ENCODE measurements at places on chromosomes 2 and 18. TPM values are rescaled to one million over a fixed set of nuclear protein-coding genes. Genes with fewer than 3 reads are reported as not detected.

DNA sequence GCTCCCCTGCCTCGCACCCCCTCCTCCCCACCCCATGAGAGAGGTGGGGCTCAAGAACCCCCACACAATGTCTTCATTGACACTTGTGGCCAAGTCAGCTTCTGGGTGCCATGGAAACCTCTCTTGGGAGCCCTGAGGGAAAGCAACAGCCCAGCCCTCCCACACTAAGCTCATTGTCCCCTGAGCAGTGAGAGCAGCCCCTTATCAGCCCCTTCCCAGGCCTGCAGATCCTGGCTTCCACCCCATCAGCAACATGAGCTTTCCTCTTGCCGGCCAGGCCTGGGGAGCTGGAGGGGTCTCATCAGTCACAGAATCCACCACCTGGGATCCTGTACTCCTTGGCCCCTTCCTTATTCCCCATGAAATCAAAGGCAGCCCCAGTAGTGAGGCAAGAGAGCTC is 107.8 kb upstream of the ST3GAL5 start:
- DNase-seq = no peak

DNA sequence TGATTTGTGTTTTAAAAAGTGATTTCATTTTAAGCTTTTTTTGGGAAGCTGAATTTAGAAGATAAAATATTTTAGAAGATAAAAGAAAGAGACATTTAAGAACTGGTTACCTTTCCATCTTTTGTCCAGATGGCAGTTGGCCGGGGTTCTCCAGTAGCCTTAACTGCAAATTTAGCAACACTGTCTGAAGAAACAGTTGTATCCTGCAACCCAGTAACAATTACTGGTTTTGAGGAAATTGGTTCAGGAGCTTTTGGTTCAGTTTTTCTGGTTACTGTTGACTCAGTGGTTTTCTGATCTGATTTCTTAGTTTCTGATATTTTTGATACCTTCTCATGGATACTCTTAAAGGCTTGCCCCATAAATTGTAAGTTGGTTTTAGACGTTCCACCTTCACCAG is 49.9 kb downstream of the PLEKHA3 start:
- no peak for DNase-seq

DNA sequence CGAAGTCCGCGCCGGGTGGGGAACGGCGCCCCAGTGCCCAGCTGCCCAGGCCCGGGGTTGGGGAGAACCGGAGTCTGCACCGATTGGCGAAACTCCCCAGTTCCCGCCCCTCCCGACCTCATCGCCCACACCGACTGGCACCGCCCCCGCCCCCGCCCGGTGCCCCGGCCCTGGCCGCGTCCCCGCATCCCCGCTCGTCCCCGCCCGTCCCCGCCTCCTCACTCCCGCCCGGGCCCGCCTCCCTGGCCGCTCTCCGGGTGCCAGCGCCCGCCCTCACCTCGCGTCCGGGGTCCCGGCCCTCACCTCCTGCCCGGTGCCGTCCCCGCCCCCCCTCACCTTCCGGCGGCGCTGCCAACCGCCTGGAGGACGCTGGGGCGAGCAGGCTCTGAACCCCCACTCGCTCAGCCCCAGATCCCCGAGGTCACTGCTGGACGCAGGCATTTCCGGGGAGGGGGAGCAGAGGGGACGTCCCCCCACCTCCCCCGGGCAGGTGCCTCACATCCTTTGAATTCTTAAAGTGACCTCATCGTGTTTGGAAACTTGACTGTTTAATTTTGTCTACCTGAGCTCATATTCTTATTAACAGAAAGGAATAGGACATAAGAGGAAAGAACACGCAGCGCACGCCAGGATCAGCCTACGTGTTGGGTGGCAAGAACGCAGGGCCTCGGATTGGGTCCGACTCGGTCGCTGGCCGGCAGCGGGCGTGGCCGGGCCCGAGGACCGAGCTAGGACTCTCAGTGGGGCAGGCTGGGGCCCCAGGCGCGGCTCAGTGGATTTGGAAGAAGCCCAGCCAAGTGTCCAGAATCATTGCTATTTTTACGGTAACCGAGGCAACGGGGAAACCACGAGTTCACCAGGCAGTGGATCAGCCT is at the start of gene FAM110C:
Gene FAM110C, minus strand, starts transcription at position 35 of the 875 bp plus-strand sequence. CDS start 120 bp downstream, outside the sequence.
- DNase-seq = peak; percentile 38

DNA sequence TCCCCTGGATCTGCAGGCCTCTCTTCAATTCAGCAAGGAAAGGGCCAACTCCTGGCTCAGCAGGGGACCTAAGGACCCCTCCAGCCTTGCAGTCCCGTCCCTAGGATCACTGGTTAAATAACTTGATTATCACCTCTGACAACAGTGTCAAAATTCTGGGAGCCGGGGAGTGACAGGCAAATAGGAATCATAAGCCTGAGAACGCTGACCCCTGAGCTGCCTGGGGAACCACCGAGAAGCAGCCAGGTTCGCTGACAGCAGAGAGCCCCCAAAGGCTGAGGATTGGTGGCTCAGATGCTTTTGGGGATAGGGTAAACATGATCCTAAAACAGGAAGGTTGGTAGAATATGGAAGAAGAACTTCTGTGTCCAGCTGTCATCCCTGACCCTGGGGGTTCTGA is 17.5 kb upstream of the TNS1 start:
- DNase-seq = peak; percentile 11

DNA sequence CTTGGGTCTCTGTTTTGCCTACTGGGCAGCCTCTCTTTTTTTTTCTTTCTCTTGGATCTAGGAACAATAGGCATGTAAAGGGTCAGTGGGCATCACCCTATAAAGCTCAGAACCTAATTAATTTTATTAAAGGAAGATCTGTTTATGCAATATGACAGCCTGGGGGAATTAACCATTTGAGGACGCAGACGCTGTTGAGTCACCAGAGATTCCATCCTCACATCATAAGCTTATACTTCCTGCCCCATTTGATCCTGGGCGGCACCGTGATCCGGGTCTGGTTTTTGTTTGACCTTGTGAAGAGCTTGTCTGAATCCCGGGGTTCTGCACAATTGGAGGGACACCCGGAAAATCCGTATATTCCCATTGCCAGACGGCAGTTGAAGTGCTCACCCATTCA is 16.8 kb upstream of the BCL11A start:
- DNase-seq = no peak

DNA sequence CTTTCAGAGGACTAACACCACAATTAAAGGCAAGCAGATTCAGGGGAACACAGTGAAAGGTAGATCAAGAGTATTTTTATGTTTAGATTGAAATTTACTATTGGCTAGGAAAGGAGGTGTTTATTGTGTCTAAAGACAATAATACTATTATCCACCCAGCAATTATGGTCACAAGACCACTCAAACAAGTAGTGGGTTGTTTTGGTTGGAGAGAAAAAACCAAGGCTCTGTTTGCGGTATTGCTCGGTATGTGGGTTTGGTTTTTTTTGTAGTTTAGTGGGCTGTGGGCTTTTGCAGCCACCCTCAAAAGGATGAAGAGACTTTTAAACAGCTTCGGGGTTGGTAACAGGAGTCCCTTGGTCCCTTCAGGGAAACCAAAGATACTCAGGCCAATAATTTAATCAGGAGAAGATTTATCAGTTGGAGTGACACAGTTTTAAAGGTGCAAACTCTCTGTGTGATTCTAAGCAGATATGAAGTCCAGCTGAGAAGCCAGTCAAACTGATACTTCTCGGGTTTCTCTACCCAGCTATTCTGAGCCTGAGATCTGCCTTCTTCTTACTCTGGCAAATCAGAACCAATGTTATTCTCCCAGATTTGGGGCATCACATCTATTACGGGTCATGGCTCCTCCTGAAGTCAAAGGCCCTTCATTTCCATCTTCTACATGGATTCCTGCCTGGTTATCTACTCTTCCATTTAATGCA is 55.3 kb downstream of the DCC start:
- no peak for DNase-seq

GRCh38 chr18:32259553-32259952 is 69.7 kb downstream of the MEP1B start:
- DNase-seq = no peak

DNA sequence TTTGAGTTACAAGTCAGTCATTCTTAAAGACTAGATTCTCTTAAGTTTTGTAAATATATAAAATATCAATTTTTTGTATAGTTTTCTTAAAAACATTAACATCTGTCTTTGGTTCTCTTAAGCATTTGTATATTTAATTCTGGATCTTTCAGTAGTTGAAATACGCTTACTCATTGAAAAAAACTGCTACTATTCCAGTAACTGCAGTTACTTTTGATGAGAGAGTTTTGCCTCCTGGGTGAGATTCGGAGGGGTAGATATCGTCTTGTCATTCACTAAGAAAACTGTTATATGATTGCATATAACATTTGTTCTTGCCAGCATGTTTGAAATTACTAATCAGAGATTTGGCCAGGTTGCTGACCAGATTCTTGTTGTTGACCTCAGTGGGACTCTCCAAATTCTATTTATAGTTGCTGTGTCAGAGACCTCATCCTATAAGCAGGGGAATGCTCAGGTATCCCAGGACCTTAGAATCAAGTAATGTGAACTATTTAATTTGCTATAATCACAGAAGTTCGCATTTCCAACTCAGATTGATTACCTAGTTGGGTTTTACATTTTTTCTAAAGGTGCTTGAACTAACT is 7.9 kb downstream of the AGPS start:
- DNase-seq = no peak

DNA sequence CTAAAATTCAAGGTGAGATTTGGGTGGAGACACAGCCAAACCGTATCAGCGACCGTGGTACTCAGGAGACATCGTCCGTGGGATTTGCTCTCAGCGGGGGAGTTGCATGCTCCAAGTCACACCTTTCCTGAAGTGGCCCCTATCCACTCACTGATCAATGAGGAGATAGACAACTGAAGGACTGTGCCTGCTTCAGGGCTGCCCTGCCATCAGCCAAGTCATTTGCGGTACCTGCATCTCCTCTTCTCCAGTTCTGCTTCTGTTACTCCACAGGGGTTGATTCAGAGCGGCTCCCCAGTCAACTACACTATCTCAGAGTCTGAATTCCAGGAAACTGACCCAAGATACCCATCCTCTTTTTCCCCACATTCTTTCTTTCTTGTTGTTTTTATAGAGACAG is 184.1 kb downstream of the MREG start:
- DNase-seq = no peak

DNA sequence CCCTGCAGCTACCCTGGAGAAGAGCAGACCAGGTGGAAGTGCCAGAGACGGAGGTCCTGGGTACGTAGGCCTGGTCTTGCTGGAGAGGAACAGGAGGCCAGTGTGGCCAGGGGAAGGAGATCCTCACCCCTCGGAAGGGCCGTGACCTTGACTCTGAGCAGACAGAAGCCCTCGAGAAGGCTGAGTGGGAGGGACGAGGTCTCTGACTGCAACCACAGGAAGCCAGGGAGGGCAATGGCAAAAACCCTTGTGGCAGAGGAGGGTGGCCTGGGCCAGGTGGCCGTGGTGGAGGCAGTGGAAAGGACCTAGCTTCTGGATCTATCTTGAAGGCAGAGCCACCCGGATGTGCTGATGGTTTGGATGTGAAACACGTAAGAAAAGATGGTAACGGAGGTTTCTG is 28.1 kb downstream of the THAP4 start:
- no peak for DNase-seq

DNA sequence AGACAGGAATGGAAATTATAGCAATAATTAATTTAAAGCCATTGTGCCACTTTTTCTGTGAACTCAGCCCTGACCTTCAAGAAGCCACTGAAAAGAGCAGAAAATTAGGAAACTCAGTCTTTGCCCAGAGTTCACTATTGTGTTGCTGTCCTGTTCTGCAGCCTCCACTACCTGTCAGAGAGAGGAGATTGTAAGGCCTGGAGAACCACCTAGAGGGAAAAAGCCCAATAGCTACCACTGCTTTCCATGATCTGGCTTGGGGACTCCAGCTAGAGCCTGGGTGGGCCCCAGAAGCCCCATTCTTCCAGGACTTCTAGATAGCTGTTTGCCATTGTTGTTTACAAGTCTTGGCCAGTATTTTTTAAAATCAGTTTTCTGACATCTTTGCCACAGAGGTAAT is 176.1 kb upstream of the KLF7 start:
- no peak for DNase-seq

DNA sequence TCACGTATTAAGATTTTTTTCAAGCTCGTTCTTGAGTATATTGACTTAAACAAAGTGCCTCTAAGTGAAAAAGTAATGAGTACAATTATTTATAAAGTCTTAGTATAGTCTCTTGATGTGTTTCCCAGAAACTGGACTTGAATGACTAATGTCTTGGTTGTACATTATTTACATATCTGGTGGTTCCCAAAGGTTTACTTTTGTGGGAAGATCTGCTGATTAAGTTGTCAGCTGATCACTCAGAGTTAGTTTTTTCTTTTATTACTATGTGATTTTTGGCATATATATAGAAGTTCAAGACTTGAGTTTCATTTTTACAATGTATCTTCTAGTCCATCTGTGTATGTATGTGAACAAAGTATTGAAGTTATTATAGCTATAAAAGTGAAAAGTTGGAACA is 29.5 kb downstream of the RNF144A start:
- DNase-seq = no peak

DNA sequence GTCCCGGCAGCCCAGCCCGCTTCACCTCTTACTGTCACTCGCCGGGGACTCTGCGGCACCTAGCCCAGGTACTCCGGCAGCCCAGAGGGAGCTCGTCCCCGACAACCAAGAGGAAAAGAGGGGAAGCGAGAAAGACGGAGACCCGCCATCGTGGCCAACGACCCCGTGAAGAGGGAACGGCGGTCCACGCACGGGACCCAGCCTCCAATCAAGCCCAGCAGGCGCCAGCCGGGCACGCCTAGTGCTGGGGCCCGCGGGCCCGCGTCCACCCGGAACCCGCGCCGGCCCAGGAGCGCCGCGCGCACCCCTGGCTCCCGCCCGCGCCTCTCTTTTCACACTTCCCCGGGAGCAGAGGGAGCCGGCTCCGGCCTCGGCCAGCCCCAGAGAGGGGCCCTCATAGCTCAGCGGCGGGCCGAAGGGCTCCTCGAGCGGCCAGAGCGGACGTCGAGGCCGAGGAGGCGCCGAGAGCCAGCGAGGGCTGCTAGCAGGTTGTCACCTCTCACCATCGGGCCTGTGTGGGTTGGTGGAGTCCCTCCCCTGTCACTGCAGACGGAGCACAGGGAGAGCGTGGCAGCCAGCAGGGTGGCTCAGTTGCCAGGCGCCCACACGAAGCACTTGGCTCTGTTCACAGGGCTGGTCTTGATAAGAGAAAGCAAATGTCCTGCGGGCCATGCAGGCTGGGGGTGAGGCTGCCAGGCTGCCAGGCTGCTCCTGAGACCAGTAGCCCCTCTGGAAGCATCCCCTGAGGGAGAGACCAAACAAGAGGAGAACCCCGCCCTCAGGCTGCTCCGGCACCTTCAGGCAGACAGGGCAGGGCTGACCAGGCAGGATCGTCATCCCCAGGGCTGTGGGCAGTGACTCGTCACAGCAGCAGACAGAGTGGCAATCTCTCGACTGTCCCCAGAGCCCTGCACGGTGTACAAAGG is 36.9 kb upstream of the KLF11 start:
- no peak for DNase-seq

GRCh38 chr18:47708206-47708605 is 222.3 kb downstream of the SMAD2 start:
- no peak for DNase-seq

- DNase-seq = no peak
Observed at GRCh38 chr18:9823805-9824473, 61.8 kb upstream of the TXNDC2 start.

- DNase-seq = no peak
Observed at GRCh38 chr2:202019689-202020450, 13.8 kb upstream of the FZD7 start.

Gene C2orf66
- 0.34 TPM for total RNA-seq

Gene PLEK
- not detected for total RNA-seq

Gene FEV
- total RNA-seq = not detected

Gene KLHL29
- total RNA-seq = 36.5 TPM

Gene TP53I3
- total RNA-seq = 38.0 TPM

Gene PSMA8
- total RNA-seq = not detected

Gene SLC66A3
- total RNA-seq = 10.9 TPM

Gene HOXD1
- not detected for total RNA-seq

Gene C2orf81
- 3.7 TPM for total RNA-seq

Gene GKN1
- total RNA-seq = not detected

Gene NEB
- 0.59 TPM for total RNA-seq

All from glutamatergic neuron (in vitro differentiated cells).